Muscle of arm (tissue), 14 donors: ENCODE measurements at places on chromosomes 6 and 20. TPM values are rescaled to one million over a fixed set of nuclear protein-coding genes. Genes with fewer than 3 reads are reported as not detected.

Gene SLC17A2
- polyA plus RNA-seq, result not detected

Gene GRM1
- not detected for polyA plus RNA-seq

Gene FAXC
- polyA plus RNA-seq, result 5.3 TPM

Gene ADGRF4
- 1.3 TPM for polyA plus RNA-seq

Gene PAX1
- polyA plus RNA-seq, result 1.2 TPM

Gene LAMA2
- polyA plus RNA-seq, result 162 TPM

Gene PRR18
- polyA plus RNA-seq, result 0.78 TPM

Gene PPP1R3G
- polyA plus RNA-seq, result 2.0 TPM

Gene KCNQ5
- polyA plus RNA-seq, result 1.2 TPM

Gene EEF1E1
- 28.0 TPM for polyA plus RNA-seq

Gene TMC2
- polyA plus RNA-seq, result not detected

Gene NOX3
- not detected for polyA plus RNA-seq

Gene PMEPA1
- polyA plus RNA-seq, result 16.4 TPM

GRCh38 chr6:139030228-139030963, 1.9 kb downstream of the ABRACL start:
- DNase-seq, result no peak

GRCh38 chr6:36679043-36679833, 724 bp downstream of the CDKN1A start:
- DNase-seq, result peak; percentile 64

GRCh38 chr20:41320441-41320840, 2.9 kb upstream of the ZHX3 start:
- DNase-seq, result no peak

- no peak for DNase-seq
These were observed 30.1 kb downstream of the PRPH2 start for GRCh38 chr6:42692137-42692911.

- DNase-seq, result no peak
These were observed 4.4 kb upstream of the CST3 start for GRCh38 chr20:23641936-23642751.

DNA sequence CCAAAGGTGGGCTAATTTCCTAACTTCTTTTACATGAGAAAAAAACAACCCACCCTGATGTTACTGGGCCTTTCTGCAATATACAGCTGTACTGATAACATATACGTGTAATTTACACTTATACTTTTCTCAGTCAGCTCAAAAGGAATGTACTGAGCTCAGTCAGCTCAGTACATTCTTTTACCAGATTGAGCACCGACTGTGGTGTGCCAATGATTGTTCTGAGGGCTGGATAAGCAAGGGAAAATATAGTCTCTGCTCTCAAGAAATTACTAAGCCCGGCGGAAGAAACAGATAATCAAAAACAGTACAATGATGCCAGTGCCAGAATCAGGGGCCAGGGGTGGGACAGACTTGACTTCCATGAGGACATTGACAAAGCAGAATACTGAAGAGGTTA, 10.0 kb upstream of the BLOC1S5 start:
- no peak for DNase-seq

DNA sequence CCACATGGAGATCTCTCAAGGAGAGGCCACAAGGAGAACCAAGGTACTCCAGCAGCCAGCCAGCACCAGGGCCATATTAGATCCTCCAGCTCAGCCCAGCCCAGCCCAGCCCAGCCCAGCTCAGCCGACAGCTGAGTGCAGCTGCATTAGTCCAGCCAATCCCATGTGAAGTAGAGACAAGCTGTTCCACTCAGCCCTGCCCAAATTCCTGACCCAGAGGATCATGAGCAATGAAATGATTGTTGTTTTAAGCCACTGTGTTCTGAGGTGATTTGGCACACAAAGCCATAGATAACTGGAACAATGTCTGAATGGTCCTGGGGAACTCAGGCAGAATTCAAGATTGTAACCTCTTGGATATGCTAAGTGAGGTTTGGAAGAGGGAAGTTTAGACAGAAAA, 59.5 kb upstream of the BMP2 start:
- DNase-seq, result no peak

DNA sequence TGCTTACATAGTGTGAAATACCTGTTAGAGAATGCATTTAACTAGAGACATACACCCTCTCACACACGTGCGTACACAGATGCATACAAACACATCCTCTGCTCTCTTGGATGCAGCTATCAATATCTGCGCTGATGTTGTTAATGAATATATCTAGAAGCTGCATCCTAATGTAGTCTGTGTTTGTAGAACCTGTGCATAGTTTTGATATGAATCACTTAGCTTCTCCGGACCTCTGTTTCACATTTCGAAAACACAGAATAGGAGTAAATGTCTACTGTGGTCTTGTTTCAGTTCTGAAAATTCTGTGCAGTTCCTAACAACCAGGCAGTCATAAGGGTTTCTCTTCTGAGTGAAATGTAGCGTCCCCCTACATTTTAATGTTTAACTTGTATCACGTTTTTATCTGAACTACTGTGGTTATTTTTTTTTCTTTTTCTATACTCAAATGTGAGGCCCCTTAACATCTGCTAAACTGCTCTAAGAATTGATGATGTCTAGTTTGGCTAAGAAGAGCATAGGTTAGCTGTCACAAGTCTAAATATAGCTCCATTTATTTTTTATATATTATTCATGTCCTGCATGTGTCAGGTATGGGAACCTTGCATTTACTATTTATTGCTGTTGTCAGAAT, 254.5 kb downstream of the TMEM242 start:
- DNase-seq, result no peak

DNA sequence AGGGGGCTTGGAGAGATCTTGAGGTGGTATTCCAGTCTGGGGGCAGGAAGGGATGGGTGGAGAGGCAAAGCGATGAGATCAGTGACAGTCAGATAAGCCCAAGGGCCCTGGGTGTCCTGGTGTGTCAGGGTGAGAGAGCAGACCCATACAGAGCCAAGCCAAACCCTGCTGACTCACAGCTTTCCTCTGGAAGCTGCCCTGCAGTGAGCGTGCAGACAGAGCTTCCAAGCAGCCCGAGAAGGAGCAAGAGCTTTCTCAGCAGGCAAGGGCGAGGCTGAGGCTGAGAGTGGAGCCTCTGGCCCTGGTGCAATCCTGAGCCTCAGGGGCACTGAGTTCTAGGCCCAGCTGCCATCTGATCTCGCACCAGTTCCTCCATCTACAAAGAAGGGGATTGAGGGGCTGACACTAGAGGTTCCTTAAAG, 91.1 kb upstream of the HIVEP1 start:
- peak; percentile 26 for DNase-seq

DNA sequence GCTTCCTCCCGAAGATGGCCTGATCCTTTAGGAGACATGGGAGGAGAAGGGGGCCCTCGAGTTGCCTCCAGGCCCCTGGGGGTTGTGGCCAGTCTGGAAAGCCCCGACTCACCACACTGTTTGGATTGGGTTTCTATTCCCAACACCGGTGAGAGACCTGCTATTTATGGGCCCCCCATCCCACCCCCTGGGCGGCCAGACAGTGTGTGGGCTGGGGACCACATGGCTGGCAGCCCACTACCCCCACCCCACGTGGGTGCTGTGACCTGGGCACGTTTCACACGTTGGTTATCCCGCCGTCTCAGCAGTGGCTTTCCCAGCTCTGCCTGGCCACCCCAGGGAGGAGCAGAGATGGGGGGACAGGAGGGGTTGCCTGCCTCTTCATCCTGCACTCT, 116.1 kb downstream of the VEGFA start:
- no peak for DNase-seq

- DNase-seq, result no peak
These were observed 190.6 kb upstream of the TCF21 start for GRCh38 chr6:133698272-133698671.

DNA sequence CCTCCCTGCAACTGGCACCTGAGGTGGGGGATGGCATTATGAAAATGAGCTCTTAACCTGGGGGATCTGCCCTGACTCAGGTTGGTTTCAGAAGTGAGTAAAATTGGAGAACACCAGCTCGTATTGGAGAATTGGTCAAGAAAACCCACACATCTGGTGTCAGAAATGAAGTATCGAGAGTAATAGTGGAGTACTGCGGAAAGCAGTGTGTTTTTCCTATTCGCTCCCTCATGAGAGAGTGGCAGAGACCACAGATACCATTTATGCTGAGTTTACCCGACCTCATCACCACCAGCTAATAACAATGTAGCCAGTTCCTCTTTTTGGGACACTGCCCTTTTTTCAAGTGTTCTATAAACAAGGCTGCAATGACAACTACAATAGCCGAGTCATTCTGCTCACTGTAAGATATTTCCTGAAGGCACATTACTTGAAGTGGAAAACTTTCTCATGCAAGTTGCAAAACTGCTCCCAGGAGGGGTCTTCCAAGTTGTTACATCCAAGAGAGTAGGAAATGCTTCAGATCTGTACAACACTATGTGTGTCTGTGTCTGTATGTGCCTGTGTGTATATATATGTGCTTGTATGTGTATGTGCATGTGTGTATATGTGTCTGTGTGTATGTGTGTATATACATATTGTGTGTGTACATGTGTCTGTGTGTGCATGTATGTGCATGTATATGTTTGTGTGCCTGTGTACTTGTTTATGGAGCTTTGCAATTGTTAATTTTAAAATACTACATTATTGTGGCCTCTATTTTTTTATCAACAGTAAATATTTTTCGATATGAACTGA, 106.0 kb upstream of the CST7 start:
- DNase-seq, result no peak

GRCh38 chr6:156752666-156753301, 24.4 kb upstream of the ARID1B start:
- DNase-seq, result no peak

DNA sequence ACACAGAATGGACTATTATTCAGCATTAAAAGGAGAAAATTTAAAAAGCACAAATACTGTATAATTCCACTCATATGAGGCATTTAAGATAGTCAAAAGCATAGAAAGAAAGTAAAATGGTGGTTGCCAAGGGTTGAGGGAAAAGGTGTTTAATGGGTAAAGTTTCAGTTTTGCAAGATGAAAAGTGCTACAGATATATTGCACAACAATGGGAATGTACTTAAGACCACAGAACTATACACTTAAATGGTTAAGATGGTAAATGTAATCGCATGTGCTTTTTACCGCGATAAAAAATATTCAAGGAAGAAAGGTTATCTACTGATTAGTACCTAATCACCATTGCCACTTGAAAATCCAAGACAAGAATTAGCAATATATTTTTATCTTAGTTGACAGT, 71.8 kb upstream of the NOX3 start:
- DNase-seq, result no peak

- DNase-seq, result no peak
These were observed 241.8 kb upstream of the FOXQ1 start for GRCh38 chr6:1070085-1070521.

- DNase-seq, result no peak
These were observed 602 bp upstream of the TSPYL4 start for GRCh38 chr6:116254297-116255056.

DNA sequence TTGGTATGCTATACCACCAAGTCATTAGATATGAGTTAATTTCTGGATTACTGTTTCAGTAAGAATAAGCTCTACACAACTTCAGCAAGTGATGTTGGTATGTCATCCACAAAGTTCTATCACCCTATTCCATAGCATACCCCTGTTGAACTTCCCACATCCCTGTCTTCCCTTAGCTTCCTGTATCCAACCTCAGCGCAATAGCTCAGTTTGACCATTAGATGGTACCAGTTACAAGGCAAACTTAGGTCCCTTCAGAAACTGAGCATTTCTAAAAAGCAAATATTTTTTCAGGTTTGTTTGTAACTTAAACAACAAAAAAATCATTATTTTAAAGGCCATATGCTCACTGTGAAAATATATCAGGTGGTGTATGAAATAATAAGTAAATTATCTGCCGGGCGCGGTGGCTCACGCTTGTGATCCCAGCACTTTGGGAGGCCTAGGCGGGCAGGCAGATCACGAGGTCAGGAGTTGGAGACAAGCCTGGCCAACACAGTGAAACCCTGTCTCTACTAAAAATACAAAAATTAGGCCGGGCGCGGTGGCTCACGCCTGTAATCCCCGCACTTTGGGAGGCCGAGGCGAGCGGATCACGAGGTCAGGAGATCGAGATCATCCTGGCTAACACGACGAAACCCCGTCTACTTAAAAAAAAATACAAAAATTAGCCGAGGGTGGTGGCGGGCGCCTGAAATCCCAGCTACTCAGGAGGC, 8.8 kb upstream of the MOG start:
- DNase-seq, result no peak

GRCh38 chr6:75505424-75505823, 11.8 kb upstream of the FILIP1 start:
- DNase-seq, result no peak

DNA sequence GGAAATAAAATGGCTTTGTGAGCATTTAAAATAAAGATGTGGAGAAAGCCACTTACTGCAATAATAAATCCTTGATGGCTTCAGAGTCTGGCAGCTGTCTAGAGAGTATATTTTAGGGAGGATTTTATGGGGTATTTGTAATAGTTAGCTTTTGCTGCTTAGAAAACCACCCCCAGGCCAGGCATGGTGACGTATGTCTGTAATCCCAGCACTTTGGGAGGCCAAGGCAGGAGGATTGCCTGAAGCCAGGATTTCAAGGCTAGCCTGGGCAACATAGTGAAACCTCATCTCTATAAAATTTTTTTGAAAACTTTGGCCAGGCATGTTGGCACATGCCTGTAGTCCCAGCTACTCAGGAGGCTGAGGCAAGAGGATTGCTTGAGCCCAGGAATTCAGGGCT, 63.8 kb downstream of the ISM1 start:
- DNase-seq, result no peak

DNA sequence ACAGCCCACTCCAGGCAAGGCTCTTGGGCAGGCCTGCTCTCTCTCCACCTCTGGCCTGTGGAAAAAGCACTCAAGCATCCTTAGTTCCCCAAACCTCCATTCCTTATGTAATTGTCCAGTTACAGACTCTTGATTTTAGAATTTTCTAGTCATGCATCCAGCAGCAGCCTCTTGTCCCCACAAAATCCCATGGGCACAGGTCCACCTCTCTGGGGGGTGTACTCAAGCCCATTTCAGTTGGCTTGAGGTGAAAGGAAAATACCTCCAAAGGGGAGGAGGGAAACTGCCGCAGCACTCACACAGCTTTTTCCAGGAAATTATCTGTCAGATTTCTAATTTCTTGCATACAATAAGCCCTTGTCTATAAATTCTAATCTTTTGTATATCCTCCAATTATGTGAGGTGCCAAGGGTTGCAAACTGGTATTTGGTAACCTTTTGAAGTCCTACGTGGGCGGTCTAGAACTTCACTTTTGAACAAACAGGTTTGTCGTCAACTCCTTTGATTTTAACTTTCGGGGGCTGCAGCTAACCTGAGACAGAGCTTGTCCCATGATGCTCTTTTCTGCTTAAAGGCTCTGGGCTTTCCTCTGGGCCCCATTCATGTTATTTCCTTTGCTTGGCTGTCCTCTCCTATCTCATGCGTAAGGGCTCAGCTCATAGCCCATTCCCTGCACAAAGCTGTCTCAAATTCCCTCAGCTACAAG, 104.7 kb upstream of the CEP85L start:
- DNase-seq, result no peak

DNA sequence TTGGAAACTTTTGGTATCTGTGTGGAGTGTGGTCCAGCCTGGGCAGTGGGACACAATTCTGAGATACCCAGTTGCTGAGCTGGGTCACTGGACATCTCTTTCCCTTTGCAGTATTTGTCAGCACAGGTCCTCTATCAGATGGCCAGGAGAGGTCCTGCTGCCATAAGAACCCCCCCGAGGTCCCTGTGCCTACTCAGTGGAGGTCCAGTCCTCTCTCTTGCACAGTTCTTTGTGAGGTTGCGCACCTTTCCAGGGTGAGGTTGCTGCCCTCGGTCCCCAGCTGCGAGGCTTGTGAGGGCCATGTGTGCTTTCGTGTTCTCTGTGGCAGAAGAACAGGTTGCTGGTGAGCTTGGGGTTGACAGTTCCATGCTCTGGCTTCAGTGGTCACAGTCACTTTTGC, 320.6 kb downstream of the QKI start:
- no peak for DNase-seq
